Effector CD8-positive, alpha-beta T cell (primary cell): ENCODE measurements at places on chromosomes 5 and 9.

DNA sequence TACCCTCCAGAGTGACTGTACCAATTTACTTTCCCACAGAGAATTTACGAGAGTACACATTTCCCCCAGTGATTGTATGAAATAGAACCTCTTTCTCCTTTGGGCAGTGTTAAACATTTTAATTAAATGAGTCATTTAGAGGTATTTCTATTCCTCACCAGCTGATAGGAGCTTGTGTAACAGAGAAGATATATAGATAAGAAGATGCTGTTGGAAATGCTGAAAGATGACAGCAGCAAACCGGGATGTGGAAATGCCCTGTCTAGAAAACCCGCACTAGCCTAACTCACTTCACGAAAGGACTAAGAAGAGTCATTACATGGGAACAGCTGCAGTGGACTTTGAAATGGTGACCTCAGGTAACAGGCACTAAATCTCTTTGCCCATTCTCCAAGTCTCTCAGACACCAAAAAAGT is 68.3 kb downstream of the LPAR1 start:
- no peak for DNase-seq

- DNase-seq: no peak
Observed at GRCh38 chr5:36607114-36607571, 737 bp downstream of the SLC1A3 start.

DNA sequence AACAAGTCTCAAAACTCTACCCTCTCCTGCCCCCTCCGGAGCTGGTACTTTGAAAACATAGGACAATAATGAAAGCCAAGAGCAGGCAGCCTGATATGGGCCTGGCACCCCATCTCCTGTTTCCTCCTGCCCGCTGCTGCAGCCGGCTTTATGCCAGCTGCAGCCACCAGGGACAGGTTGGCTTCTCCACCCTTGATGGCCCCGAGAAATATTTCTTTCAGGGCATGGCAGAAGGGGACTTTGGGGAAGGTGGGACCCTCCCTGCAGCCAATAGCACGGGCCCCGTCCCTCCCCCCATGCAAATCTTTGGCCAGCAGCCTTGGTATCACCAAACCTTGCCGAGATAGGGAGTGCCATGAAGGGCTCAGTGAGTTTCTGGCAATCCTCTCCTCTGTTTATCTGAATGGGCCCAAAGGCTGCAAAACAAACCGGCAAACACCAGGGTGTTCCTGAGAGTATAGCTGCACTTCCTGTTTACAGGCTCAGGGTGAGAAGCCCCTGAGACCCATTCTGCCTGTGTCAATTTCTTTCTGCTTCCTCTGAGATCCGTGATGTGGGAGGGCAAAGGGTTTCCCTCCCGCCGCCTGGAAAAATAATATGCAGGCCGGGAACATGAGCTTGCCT is 73.4 kb upstream of the BOD1 start:
- no peak for DNase-seq

DNA sequence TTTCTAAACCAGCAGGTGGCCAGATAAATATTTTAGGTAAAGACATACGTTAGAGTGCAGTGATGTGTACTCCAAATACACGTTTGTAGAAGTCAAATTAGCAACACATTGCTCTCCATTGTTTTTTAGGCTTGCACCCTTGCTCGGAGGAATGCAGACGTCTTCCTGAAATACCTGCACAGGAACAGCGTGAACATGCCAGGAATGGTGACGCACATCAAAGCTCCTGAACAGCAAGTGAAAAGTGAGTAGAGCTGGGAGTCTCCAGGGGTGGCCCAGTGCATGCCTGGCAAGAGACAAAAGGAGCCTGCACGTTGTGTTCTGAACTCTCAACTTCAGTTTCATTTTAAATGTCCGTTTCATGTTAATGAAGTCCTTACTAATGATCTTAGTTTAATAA is 207.5 kb upstream of the OTULINL start:
- no peak for DNase-seq

GRCh38 chr9:101931756-101932155 is 193.3 kb upstream of the GRIN3A start:
- no peak for DNase-seq

- no peak for DNase-seq
Observed at GRCh38 chr5:150021491-150022157, 21.1 kb downstream of the HMGXB3 start.

- DNase-seq: no peak
Observed at GRCh38 chr5:6401410-6401809, 23.1 kb upstream of the MED10 start.

GRCh38 chr9:121199921-121200320 is 1.7 kb downstream of the RAB14 start:
- no peak for DNase-seq

GRCh38 chr5:158061451-158061850 is 202.5 kb upstream of the CLINT1 start:
- no peak for DNase-seq

DNA sequence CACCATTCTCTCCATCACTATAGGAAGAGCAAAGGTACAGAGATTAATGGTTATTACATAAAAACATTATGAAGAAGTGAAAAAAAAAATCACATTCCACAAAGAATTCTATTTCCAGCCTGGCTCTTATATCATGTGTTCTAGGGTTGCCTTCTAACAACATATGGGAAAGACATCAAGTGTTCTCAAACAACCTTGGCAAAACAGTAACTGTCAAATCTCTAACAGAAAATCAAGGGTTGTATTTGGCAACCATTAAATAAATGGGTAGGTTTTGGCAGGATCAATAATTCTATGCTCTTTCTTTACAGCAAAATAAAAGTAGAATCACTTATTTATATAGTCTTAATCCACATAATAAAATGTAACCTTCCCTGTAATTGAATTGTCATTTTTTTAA is 728.9 kb downstream of the MAT2B start:
- no peak for DNase-seq

DNA sequence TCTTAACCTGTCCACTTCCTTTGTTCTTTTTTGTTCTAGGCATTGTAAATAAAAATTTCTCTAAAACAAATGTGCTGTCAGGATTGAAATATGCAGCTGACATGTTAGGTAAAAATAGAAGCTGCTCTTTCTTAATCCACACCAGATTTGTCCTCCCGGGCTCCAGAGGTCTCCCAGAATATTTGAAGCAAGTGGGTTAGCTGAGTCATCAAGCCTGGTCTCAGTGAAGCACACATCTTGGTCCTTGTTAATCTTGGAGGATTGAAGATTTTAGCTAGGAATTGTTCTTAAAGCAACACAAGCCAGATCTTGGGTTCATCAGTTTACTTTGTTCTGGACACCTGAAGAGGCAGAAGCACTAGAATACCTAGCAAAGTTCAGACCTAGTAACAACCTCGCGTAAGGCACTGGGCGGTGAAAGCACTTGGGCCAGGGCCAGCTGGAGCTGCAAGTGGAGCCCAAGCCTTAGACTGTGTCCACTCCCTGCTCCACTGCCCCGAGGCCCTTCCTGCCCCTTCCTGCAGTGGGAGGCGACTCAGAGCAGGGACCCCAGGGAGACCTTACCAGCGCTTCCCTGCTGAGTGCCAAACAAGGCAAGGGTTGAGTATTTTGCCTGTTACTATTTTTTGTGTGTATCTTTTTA is 36.5 kb downstream of the HABP4 start:
- no peak for DNase-seq

DNA sequence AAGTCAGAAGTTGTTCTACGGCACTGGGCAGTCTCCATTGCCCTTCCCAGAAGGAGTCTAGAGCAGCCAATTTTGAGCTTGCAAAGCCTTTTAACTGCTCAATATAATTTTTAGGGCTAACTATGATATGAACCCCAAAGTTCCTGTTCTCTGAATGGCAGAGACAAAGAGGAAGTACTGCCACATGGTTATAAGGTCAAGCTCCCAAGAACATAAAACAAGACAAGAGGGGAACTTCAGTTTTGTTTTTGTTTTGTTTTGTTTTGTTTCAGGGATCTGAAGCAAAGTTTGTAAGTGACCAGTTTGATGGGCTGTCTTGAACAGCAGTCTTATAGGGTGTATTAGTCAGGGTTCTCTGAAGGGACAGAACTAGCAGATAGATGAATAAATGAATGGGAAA is 11.9 kb upstream of the SMC2 start:
- DNase-seq: no peak

GRCh38 chr9:73863924-73864323 is 633.2 kb upstream of the RORB start:
- no peak for DNase-seq

GRCh38 chr5:79512049-79512448 is 1.9 kb downstream of the HOMER1 start:
- no peak for DNase-seq

DNA sequence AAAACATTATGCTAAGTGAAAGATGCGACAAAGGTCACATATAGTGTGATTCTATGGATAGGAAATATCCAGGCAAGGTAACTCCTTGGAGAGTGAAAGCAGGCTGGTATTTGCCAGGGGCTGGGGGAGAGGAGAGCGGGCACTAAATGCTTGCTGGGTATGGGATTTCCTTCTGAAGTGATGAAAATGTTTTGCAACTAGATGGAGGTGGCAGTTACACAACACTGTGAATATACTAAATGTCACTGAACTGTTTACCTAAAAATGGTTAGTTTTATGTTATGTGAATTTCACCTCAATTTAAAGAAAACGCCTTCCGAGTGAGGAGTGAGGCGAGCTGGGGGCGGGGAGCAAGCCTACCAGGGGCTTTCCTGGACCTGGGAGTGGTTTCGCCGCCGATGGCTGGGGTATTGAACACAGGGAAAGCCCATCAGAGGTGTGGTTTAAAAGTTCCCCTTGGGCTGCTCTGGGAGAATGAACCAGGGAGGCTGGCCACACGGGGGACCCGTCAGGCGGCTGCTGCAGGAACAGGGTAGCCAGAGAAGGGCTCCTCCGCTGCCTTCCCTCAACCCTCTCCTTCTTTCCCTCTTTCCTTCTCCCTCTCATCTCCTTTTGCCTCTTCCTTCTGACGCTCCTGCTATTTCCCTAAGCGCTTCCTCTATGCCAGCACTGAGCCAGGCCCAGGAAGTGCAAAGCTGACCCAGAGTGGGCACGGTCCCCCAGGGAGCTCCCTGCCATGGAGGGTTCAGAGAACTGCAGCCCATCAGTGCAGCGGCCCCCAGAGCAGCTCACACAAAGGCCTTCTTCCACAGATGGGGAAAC is 4.9 kb downstream of the AKNA start:
- peak; percentile 69 for DNase-seq

- no peak for DNase-seq
Observed at GRCh38 chr5:14011089-14012020, 66.9 kb upstream of the DNAH5 start.

DNA sequence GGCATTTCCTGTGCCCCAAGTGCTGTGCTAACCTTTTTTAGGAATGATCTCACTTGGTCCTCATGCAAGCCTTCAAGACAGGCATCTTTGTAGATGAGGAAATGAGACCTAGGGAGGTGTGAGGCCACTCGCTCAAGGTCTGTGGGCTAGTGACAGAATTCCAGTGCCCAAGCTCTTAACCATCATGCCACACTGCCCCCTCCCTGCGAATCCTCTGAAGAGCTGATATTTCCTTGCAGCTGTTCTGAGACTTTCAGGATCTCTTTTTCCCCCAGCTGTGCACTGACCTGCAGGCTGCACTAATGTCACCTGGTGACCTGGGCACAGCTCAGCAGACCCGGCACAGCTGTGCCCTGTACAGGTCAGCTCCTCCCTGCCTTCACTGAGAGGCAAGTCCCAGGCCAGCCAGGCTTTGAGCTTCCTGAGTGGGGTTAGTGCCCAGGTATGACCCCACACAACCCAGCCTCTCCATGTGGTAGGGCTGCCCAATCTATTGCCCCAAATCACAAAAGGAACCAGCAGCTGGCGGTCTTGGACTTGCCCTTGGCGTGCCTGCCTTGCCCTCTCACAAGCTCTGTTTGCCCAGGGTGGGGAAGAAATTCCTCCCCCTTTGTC is 32.7 kb downstream of the MORN5 start:
- no peak for DNase-seq

GRCh38 chr5:98517560-98518366 is 255.7 kb upstream of the RGMB start:
- DNase-seq: no peak

DNA sequence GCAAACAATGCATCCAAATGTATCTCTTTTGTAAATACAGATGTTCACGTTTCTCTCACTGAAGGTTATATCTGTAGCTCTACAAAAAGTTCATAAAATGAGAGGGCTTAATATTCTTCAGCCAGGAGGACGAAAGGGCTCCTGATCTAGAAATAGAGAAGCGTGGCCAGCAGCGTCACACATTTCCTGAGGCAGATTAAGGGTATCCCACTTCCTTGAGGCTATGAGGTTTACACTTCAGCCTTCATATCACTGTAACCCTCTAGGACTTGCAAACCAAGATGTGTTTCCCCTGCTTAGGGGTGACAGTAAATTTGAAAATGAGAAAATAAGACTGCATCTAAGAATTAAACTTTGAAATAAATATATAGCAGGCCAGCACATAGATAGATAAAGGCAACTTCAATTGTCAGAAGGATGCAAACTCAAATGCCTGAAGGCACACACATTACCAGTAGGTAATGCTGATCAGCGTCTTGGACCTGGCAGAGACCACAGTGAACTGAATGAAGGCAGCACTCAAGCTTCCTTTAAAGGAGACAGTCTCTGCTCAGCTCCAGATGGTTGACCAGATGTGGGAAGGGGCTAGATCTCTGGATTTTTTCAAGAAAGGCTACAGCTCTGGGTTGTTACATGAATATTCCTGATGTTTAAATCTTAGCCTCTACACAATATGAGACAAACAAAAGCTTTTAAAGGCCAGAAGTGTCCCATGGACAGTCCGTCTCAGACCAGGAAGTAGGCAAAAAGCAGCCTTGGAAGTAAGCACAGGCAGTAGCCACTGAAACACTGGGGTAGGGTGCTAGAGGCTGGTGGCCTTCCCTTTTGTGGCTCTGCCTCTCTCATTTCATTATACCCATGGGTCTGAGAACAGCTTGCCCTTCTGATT is 197.7 kb downstream of the MCTP1 start:
- DNase-seq: no peak

DNA sequence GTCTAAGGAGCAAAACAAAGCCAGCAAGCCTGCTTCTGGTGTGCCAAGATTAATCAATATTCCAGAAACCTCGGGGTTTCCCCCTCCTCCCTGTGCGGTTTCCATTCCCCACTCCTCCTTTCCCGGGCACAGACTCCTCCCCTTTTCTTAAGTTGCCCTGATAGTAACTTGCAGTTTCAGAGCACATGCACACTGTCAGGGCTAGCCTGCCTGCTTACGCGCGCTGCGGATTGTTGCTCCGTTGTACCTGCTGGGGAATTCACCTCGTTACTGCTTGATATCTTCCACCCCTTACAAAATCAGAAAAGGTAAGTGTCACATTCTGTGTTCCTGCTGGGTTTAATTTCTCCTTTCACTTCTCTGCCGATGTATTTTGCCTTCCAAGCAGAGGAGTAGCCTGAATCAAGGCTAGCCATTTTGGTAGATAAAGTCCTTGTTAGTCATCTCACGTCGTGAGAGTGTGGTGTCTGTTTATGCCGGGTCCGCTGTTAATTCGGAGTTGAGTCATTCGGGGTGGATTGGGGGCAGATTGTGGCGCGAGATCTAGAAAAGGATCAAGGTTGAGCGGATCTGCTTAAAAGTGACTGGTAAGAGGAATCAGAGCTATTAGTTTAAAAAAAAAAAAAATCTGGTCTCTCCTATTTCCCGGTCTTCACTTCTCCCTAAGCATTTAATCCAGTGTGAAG is at the start of gene SLC1A3:
TSS of gene SLC1A3 (plus strand) at position 179 of the 686 bp plus-strand sequence. CDS start 1,818 bp downstream, outside the sequence.
- no peak for DNase-seq
